Activated CD8-positive, alpha-beta memory T cell treated with anti-CD3 and anti-CD28 coated beads, Interleukin-2, amount 50 U/mL, for 48 hours (primary cell): ENCODE measurements at places on chromosomes 3 and 15.

GRCh38 chr3:177463863-177464262, 266.6 kb upstream of the TBL1XR1 start:
- no peak for DNase-seq

- DNase-seq, result no peak
Measured at GRCh38 chr3:88412346-88412745, 262.6 kb downstream of the C3orf38 start.

GRCh38 chr3:72009851-72010443, 225.0 kb upstream of the PROK2 start:
- no peak for DNase-seq

DNA sequence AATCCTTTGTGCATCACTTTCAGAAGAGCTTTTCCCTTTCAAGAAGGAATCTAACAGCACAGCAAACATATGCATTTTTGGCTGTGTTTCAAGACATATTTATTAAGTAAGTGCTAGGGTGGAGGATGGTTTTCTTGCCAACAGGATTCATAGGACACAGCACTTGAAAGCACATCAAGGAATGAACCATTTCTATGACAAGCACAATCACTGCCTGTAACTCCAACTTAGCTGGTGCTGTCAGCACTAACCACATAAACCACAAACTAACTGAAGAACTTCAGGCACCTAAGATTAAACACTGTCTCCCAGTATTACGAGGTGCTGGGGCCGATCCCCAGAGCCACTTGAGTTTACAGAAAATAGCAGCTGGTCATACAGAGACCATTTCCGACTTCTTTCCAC, 35.4 kb upstream of the SPRED1 start:
- DNase-seq, result no peak
